NCI-H2029 (cell line): ENCODE measurements at places on chromosomes 13 and 19.

DNA sequence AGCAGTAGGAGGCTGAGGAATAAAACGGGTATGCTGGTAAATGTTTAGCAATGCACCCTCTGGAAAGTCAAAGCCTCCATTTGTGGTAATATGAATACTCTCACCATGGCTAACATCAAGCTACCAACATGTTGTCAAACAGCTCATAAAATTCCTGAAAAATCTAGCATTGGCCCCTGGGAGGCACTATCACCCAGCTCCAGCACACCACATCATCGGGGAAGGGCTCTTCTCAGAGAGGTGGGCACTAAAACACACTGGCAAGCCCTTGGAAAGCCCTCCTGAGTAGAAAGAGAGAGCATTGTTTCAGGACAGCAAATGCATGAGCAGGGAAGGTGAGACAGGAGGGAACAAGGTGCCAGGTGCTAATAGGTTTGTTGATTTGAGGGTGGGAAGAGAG is 53.9 kb upstream of the FLT1 start:
- DNase-seq, result no peak

DNA sequence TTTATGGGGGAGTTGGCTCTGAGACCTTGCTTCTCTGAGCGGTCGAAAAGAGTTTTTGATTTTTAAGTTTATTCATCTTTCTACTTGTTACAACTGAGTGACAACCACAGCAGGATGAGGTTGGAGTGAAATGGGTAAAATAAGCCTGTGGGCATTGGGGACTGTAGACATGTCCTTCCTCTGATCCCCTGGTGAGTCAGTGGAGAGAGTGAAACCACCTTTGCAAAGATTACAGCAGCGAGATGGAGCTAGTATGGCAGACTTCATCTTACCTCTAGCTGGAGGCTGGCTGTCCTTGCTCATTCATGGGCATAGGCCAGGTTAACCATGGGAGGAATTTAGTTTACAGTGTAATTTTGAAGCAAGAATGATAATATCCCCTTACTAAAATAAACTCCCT is 30.9 kb upstream of the PSG9 start:
- no peak for DNase-seq

GRCh38 chr19:51807111-51807701 is 12.2 kb downstream of the FPR3 start:
- no peak for DNase-seq

- no peak for DNase-seq
These were observed 88.3 kb downstream of the SIPA1L3 start for GRCh38 chr19:37995346-37995745.

- DNase-seq, result no peak
These were observed 14.6 kb downstream of the NACC1 start for GRCh38 chr19:13132471-13133180.
